Fibroblast of gingiva (primary cell): ENCODE measurements at places on chromosomes 7 and 10.

DNA sequence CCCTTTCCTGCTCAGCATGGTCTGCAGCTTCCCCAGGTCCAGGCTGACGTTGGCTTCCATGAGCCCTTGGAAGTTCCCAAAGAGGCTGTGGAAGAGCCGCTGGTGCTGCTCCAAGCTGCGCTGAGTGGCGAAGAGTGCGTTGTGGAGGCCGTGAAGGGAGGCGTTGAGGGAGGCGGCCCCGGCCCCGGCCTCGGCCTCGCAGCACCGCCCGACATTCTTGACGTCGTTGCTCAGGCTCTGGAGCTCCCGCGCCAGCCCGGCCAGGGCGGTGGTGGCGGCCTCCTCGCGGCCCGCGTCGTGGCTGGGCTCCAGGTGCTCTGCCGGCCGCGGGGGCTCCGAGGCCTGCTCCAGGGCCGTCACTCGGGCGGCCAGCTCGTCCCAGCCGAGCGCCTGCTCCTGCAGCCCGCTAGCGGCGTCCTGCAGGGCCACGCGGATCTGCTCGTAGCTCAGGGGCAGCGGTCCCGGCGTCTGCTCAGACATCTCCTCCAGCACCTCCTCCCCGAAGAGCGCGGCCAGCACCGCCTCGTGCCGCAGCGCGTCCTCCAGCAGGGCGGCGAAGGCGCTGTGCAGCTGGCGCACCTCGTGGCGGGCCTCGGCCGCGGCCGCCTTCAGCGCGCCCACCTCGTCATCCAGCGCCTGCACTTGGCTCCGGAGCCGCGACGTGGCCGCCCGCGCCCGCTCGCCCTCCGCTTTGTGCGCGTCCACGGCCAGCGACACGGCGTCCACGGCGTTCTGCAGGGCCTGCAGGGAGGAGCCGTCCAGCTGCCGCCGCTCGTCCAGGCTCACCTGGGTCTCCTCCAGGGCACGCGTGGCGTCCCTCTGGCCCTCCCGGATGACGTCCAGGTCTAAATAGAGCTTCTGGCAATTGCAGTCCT is 14.7 kb downstream of the MMRN2 start:
- no peak for DNase-seq

- peak; percentile 64 for DNase-seq
These were observed 83.8 kb downstream of the BMS1 start for GRCh38 chr10:42866115-42866995.

DNA sequence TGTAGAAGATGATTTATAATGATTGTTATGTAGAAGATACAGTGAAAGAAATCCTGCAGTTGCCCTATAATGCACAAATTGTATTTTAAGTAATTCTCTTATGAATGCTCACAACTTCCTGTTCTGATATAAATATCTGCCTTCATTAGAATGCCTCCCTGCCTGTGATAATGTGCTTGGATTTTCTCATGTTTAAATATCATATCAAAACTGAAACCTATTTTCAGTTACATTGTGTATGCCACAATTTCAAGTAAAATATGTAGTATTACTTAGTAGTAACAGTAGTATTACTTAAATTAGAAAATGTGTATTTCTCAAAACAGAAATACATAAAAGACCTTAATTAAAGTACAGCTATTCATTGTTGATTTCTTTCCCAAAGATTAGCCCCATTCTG is 41.1 kb upstream of the TFEC start:
- DNase-seq = no peak

DNA sequence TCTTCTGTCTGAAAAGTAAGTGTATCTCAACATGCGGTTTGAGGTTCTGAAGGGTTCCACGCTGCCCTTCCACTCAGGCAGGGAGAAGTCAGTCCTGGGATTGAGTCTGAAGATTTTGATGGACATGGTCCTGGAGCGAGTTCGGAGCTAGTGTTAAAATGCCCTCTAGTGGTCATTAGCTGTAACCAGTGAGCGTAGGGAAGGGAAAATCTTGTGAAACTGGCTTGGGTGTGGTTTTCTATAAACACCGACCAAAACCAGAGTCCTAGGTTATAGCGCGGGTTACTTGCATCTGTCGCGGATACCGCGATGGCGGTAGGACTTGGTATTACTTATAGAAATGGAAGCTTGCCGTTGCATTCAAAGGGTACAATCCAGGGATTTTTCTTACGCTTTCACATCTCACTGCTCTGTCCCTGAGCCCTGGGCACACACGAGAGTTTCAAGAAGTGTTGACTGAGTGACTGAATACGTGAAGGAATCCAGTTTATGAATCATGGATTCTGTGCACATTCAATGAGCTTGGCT is 348.2 kb upstream of the C7orf33 start:
- DNase-seq = peak; percentile 10

DNA sequence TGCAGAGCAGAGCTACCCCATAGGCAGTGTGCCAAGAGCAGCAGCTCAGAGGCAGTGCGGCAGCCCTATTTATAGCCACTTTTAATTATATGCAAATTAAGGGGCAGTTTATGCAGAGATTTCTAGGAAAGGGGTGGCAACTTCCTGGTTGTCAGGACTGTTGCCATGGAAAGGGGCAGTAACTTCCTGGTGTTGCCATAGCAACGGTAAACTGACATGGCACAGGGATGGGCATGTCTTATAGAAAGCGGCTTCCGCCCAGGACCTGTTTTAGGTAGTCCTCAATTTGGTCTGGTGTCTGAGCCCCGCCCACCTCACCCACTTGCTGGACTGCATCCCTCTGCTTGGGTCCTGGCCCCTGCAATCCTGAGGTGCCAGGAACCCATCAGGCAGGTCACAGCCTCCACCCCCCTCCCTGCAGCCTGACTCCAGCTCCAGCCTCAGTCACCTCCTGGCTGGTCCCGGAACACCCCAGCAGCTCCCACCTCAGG is 115.8 kb downstream of the TMEM130 start:
- DNase-seq = no peak

DNA sequence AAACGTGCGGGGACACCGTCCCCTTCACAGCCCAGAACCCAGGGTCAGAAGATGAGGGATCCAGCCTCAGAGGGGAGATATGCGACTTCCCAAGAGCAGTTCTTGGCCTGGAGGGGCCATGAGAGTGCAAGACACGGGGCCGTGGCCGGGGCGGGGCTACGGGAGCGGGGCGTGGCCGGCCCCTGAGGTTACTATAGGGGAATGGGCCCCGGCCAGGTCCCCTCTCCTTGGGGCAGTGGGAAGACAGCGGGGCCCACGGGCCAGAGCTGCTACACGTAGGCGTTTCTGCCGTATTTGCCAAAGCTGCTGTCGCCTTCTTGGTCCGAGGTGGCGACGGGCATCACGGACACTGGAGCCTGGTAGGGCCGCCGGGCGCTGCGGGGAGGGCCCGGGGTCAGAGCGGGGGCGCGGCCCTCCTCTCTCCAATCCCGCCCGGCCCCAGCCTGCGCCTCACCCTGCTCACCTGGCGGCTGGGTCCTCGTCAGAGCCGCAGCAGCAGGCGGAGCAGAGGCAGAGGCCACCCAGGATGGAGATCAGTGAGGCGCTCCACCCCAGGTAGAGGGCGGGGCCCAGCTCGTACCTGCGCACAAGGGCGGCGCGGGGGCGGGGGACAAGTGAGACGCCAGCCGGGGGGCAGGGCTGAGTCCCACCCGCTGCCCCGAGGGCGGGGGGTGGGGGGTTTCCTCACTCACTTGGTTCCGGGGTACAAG is 5.3 kb downstream of the CLDN15 start:
- DNase-seq = no peak

GRCh38 chr10:126407831-126408230 is 19.6 kb upstream of the ADAM12 start:
- DNase-seq = peak; percentile 41

DNA sequence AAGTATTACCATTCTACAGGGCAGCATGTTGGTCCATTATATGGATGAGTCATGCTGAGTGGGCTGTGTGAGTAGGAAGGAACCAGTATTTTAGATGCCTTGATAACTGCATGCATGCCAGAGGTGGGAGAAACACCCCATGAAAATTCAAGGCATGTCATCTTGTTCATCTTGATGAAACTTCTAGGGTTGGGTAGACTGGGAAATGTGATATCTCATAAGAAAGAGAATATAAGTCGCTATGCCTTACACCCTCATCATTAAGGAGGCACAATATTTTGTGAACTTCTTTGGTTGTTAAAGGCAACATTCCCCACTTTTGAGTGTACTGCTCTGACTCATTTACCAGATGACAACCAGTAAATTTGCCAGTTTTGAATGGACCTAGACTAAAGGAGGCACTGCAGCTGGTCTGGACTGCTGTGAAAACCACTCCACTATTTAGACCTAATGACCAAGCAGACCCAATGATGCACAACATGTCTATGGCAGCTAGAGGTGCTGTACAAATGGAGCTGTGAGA is 48.0 kb downstream of the ZNF365 start:
- peak; percentile 30 for DNase-seq

DNA sequence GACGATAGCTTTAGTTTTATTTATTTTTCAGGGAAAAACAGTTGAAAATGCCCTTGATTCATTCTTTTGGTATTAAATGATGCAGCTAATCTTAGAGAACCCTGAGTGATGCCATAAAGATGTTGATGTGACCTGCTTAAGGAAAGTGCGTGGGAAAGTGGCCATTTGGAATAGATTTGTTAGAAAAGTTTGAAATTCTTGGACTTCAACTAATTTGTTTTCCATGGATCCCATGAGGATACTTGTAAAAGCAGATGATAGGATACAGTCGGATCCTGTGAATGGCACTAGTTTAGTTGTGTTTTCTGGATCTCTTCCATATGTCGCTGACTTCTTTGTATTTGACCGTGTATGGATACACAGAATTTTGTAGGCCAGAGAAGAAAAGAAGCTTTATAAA is 69.0 kb downstream of the SEPTIN7 start:
- peak; percentile 8 for DNase-seq

- DNase-seq = no peak
These were observed 11.5 kb upstream of the KLRG2 start for GRCh38 chr7:139494835-139495579.

- no peak for DNase-seq
These were observed 153.3 kb downstream of the XPNPEP1 start for GRCh38 chr10:109769966-109770365.

GRCh38 chr10:70797840-70798239 is 12.7 kb upstream of the TBATA start:
- DNase-seq = no peak

DNA sequence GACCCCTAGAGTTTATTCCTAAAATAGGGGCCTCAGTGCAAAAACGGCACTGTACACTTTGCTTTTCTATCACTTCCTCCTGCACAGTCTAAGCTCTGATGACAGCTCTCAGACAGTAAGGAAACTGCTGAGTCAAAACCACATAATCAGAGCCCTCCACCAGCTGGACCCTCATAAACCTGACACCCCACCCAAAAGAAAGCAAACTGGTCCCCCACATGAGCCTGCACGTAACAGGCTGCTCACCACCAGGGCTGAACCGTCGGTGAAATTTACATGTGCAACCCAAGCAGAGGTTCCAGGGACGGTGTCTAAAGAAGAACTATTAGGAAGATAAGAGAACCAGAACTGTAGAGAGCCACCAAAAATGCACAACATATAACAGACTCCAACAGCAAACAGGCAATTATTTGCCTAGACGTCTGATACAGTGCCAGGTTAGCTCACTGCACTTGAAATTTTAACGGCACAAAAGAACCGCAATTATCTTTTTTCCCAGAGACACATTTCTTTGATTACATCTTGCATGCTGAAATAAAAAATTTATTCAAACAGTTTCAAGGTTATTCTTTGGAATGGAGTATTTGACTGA is 19.6 kb downstream of the SGMS1 start:
- DNase-seq = peak; percentile 40

DNA sequence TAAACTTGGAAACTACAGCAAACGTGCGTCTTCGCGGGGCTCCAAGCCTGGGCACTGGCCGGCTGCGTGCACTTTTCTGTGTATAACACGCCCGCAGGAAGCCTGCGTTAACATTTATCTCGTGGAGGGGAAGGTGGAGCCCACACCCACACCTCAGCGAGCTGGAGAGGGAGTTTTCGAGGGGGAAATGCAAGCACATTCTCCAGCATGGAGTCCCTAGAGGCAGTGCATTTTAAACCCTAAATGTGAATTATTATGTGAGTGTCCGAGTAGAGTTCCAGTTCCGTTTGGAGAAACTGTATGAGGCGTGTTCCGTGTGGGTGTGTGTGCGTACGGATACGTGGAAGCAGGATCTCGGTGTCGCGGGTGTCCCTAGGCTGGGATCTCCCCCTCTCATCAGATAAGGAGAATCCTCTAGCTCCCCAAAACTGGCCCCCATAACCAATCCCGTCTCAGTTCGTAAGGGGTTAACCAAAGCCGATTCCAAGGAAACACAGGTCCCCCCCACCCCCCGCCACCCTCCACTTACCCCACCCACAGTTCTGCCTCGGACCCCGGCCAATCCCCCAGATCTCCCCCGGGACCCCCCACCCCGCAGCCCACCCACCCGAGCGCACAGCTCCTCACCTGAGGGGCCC is 403 bp downstream of the CDK6 start:
- peak; percentile 20 for DNase-seq

- no peak for DNase-seq
These were observed 15.5 kb upstream of the FZD8 start for GRCh38 chr10:35657621-35658020.

DNA sequence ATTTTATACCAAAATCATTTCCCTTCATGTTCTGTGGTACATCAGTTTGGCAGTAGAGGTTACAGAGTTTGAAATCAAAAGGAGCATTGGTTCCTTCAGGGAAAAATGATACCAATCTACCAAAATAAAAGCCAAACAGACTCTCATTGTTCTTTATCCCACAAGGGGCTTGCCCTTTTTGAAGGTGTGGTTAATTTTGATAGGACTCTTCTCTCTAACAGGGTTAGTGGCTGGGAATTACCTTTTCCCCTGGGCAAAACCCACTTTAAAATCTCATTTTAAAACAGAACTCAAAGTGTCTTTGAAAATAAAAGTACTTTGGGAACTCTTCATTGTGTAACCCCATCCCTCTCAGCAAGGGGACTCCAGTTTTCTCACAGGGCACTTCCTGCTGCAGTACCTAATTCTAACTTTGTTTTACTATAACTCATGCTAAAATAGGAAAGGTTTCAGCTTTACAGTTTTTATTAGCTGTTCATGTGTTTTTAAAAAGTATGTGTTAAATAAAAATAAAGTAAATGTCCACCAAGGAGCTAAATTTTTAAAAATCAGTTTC is 30.6 kb downstream of the SMNDC1 start:
- DNase-seq = no peak
